ENCODE measurements at places on chromosomes 3 and 15.

DNA sequence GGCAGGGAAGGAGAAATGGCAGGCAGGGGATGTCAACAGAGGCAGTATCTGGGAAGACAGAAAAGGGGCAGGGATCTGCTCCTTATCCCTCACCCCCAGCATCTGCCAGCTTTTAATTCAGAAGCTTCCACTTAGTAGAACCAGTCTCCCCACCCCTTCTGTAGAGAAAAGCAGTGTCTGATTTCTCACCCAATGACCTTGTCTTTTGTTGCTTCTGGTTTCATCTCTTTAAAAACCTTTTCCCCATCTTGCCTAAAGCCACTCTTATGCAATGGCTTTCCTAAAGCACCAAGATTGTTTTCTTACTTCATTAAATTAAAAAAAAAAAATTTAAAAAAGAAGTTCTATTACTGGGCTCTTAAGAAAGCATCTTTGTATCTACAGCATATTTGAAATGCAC is 27.8 kb downstream of the ARHGEF3 start:
- DNase-seq, result no peak

- DNase-seq, result no peak
These were observed 415.7 kb upstream of the ROBO2 start for GRCh38 chr3:76624164-76624563.

- no peak for DNase-seq
These were observed 591 bp upstream of the SLC25A20 start for GRCh38 chr3:48899273-48899672.

GRCh38 chr3:14768182-14768790 is 50.5 kb upstream of the FGD5 start:
- no peak for DNase-seq

GRCh38 chr15:88719654-88720053 is 80.8 kb downstream of the ISG20 start:
- no peak for DNase-seq

DNA sequence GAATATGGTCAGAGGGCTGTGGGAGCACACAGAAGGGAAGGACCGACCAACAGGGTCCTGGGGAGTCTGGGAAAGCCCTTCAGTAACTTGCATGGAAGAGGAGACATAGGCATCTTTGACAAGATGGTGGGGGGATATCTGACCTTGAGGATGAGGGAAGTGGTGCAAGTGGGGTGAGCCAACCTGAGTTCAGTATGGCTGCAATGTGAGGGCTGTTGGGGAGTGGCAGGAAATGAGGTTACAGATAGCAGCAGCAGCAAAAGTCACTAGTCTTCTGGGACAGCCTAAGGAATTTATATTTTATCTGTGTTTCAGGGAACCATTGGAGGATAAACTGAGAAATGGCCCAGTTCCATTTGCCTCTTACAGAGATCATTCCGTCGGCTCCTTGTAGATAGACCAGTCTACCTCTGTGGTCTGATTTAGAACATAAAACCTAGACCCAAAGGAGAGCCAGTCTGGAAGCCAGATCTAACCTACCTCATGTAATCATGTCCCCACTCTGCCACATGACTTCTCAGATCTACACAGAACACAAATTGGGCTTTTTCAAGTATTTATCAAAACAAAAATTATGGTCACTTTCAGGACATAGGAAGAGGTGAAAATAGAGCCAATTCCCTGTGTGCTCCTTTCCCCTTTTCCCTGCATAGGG is 75.6 kb downstream of the ST6GAL1 start:
- DNase-seq, result no peak

DNA sequence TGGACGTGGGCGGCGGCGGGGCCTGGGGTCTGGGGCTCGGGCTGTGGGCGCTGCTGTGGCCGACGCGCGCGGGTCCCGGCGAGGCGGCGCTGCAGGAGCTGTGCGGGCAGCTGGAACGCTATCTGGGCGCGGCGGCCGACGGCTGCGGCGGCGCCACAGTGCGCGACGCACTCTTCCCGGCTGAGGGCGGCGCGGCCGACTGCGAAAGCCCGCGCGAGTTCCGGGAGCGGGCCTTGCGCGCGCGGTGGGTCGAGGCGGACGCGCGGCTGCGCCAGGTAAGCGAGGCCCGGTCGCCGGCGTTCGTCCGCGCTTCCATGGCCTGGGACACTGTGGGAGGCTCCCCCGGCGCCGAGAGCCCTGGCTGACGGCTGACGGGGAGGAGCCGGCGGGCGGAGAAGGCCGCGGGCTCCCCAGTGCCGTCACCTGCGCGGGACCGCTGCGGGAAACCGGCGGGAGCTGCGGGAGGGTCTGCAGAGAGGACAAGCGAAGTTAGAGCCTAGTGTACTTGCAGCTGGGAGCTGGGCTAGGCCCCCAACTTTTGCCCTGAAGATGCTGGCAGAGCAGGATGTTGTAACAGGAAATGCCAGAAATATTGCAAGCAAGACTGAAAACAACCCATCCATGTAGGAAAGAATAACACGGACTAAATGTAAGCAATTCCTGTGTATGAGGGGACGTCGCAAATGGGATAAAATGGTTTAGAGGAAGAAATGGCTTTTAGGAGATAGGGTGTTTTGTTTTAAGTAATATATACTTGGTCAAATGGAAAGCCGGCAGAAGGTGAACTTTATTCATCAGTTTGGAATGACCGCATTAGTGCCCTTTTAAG is 847 bp downstream of the WHAMM start:
- no peak for DNase-seq

DNA sequence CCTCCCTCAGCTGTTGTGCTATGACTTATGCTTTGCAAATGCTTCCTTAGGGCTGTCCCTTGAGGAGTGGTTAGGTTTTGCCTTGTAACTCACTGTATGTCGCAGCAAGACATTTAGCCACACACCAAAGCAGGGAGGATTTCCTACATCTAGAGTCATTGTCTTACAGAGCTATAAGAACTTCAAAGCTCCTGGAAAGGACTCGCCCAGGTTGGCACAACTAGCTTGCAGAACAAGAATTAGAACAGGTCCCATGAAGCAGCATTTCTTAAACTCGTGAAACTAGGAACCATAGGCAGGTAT is 19.4 kb upstream of the ACAP2 start:
- DNase-seq, result no peak

DNA sequence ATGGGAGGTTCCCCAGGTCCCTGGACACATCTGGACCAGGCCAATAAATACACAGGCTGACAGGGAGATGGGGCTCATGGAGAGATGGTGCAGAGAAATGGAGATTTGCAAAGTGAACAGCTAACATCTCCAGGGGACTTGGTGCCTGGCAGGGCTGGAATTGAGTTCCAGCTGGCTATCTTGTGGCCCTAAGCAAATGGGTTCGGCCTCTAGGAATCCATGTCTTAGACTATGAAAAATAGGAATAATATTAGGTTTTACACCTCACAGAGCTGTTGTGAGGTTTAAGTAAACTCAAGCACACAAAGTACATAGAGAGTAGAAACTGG is 82.9 kb upstream of the SPATA12 start:
- DNase-seq, result no peak

GRCh38 chr3:107681396-107681795 is 158.6 kb downstream of the BBX start:
- no peak for DNase-seq

DNA sequence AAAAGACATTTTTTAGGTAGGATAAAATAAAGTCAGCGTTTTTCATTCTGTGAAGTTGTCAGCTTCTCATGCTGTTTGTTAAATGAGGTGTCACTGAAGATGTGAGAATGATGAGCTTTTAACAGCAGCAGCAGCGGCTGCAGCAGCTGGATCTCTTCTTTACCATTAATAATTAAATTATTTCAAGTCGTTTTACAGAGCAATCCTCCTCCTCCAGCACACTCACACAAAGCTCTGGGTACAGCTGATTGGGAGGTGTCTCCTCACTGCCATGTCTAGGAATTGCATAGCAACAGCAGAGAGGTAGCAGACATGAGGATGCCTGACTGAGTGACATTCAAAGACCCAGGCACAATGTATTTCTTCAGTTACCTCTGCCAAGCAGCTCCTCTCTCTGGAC is 46.7 kb upstream of the PLAAT1 start:
- DNase-seq, result no peak

DNA sequence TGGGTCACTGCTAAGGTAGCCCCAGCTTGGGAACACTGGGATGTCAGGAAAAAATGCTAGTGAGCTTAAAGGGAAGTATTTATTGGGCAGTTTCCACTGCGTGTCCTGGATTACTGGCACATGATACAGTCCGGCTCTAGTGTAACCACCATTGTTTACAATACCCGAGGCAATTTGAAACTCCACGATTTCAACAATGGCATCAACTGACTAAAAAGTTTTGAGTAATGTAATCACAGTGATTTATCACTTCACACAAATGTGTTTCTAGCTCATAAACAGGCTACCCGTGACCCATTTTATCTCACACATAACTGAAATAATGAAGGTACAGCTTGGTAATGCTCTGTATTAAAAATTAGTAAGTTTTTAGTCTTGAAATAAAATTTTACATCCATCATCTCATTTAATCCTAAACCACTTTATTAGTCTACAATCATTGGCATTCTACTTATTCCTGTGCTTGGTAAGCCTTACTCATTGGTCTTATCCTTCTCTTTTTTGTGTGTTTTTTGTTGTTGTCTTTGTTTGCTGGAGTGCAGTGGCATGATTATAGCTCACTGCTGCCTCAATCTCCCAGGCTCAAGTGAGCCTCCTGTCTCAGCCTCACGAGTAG is 7.6 kb downstream of the ZMAT3 start:
- no peak for DNase-seq

- no peak for DNase-seq
These were observed 289.0 kb upstream of the RASGRP1 start for GRCh38 chr15:38853608-38854007.

DNA sequence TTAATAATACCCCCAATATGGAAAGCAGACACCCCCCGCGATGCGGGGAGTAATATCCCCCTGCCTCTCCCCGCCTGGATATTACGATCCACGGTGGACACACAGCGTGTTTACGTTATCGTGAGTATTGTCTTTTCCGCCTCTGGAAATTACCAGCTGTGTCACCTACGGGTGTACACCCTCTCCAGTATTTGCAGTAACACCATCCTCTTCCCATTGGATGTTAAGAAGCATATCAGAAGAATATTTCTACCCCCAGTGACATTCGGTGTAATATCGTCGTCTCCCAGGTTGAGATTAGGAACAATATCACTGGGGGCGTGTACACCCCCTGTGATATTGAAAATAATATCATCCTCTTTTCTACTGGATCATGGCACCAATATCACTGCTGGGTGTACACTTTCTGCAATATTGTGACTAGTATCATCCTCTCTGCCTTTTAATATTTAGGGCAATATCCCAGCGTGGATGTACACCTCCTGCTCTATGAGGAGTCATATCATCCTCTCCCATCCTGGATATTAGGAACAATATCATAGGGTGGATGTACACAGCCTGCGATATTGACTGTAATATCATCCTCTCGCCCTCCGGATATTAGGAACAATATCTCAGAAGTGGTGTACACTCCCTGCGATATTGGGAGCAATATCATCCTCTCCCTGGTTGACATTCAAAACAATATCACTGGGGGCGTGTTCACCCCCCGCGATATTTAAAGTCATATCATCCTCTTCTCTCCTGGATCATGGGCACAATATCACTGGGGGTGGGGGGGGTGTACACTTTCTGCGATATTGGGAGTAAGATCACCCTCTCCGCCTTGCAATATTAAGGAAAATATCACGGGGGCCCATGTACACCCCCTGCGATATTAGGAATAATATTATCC is 20.3 kb upstream of the BMF start:
- DNase-seq, result no peak

DNA sequence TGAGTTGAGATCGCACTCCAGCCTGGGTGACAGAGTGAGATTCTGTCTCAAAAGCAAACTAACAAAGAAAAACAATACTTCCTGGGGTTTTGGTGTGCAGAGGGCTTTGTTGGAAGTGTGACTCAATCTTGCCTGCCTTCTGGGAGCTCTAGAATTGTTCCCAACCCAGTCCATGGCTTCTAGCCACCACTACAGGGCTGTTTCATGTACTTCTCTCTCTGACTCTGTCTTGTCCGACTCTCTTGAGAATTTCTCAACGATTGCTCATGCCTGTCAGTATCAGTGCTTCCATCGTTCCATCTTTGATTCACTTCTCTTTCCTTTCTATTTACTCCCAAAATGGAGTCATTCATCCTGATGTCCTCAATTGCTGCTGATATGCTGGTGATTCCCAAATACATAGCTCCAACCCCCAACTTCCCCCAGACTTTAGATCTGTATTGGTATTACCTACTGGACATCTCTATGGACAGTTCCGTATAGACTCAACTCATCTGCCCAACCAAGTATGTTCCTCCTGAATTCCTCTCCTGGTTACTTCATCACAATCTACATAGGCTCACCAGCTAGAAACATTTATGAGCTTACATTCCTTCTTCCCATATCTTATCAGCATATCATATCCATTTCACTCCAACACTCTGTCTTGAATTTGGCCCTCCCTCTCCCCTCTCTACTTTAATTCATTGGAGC is 1.8 kb upstream of the AP2M1 start:
- no peak for DNase-seq

DNA sequence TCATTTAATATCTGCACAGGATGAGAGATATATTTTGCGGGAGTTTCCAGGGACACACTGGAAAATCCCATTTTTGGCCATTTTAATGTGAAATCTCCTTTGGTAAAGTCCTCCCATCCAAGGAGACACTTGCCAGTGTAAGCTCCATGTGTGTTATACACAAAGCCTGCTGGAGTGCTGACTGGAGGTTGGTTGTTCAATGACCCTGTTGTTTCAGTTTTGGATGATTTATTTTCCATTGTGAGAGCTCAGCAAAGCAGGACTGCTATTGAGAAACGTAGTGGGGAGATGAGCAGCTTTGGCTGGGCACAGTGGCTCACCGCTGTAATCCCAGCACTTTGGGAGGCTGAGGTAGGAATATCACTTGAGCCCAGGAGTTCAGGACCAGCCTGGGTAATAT is 127.7 kb downstream of the NUP210 start:
- DNase-seq, result no peak

DNA sequence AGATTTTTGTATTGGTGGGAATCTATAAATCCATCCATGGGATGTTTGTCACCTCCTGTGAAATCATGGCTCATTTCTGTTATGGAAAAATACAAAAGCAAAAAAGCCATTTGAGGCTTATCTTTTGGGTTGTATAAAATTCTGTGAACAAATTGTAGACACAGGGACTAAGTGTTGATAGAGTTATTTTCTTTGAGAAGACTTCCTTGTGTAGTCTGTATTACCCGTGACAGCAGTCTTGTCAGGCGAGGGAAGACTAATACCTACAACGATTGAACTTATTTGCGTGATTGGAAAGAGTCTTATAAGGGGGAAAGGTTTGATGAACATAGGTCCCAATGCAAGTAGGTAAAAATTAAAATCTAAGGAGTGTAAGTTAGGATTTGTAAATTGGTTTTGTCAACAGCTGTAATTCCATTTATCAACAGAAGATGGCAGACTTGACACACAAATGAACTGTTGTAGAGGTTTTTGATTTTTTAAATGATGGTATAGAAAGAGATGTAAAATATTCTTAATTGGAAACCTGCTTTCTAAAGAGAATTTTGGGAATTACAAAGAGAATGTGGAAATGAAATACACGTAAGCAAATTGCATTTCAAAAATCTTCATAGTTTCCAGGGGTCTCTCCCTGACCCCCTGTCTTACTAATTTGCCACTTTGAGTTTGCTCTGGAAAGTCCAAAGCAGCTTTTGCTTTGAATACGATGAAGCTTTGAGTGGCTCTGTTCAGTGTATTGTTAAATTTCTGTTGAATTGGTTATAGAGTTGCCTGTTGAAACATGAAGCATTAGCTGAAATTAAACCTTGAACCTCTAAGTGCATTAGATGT is 33.2 kb downstream of the SLC25A26 start:
- no peak for DNase-seq

All from activated naive CD8-positive, alpha-beta T cell treated with anti-CD3 and anti-CD28 coated beads, Interleukin-2, amount 50 U/mL, for 16 hours (primary cell).